ENCODE measurements at places on chromosomes 2 and 18.

- peak; percentile 26 for DNase-seq
These were observed 467 bp downstream of the PUM2 start for GRCh38 chr2:20350041-20350712.

DNA sequence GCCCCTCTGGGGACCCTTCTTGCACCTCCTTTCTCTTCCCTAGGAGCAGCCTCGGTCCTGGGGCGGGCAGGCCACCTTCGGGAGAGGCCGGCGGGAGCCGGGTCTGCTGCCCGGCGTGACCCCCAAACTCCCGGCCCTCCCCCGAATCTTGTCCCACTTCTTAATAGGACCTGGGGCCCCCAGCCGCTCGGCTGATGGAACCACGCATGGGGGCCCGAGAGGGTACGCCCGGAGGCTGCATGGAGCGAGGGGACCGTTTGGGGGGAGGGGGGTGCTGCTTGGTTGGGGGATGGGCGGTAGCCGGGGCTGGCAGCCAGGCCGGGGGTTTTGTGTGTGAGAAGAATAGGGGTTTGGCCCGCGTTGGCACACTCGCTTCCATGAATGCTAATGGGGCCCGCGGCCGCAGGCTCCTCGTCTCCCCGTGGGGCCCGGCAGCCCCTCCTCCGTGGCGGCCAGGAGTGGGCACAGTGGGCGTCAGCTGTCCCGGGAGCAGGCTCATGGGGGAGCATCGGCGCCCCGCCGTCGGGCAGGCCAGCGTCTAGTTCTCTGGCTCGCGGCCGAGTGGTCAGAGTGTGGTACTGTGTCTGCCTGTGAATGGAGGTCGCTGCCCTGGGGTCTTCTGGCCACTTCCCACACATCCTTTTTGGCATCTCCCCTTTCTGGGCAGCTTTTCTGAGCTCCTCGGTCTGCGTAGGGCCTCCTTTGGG is 1.0 kb downstream of the GAREM2 start:
- DNase-seq, result no peak

DNA sequence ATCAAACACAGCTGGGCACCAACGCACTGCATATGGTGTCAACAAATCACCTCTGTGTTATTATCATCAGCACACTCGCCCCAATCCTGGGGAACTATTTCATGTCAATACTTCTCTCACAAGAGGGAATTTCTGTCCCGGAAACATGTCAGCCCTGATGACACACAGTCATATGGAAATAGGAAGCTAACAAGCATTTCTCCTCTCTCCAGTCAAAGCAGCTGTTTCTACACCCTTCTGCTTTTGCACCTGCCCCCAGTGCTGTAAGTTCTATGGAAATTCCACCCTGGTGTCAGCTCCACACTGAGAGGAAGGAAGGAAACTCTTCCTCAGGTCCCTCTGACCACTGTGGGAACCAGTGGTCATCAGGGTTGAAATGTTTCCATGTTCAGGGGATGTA is 447.6 kb upstream of the ID2 start:
- peak; percentile 31 for DNase-seq

DNA sequence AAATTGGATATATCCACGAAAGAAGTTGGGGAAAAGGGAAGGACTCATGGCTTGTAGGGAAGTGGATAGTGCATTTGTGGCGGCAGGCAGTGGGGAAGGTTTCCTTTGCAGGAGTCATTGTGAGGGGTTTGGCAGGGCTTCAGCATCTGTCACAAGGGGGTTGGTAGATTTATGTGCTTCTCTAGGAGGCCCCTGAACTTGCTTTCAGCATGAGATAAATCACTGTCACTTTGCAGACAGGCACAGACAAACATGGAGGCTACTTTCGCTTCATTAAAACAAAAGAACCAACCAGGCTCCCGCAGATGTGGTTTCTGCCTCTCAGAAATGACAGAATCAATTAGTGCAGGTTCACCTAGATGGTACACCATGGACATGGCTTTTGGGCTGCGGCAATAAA is 340.7 kb downstream of the TGIF1 start:
- peak; percentile 32 for DNase-seq

DNA sequence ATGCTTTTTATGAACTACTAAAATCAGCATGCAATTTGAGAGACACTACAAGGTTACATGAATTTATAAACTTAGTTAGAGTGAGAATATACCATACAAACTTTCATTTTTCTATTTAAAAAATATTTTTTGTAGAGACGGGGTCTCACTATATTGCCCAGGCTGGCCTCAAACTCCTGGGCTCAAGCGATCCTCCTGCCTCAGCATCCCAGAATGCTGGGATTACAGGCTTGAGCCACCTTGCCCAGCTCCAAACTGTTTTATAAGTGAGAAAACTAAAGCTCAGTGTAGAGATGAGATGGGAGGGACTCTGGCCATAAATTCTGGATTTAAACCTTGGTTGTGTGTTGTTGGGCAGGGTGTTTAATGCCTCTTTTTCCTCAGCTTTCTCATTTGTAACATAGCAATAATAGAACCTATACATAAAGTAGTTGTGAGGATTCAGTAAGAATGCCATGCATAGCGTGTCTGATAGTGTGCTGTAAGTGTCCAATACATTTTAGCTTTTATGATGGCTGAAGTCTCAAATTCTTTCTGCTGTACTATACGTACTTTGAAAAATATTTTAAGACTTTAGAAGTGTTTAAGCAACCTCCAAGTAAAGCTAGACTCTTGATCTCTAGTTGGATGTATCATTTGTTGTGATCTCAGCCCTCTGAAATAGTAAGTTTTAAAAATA is 9.7 kb downstream of the CAB39 start:
- no peak for DNase-seq

GRCh38 chr2:233862261-233862768 is 5.9 kb downstream of the MSL3B start:
- no peak for DNase-seq

GRCh38 chr2:122480501-122481243 is 725.2 kb downstream of the TSN start:
- DNase-seq, result no peak

DNA sequence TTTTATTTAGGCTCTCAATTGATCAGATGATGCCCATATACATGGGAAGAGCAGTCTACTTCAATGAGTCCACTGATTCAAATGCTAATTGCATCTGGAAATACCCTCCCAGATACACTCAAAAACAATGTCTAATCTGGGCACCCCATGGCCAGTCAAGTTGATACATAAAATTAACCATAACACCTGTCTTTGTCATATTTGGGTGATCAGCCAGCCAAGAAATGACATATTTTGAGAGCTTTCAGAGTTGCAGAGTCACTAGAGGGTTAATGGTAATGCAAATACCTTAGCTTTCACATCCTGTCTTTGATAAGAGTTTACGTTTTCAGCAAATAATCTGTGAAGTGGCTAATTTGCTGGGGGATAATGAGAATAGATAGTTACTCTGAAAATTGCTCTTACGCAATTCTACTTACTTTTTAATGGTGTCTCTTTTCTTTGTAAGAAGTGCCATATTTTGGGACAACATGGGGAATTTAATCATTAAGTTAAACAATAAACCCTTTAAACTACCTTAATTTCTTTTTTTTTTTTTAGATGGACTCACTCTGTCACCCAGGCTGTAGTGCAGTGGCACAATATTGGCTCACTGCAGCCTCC is 49.1 kb downstream of the CCDC195 start:
- DNase-seq, result no peak

- DNase-seq, result peak; percentile 67
These were observed 37.6 kb downstream of the ZNF516 start for GRCh38 chr18:76457475-76457874.

Measured in kidney tubule cell (primary cell).